ENCODE measurements at places on chromosomes 1 and 21.

- DNase-seq, result no peak
Measured at GRCh38 chr21:40517646-40518045, 329.3 kb downstream of the DSCAM start.

GRCh38 chr1:43841321-43842174 lies 92.1 kb upstream of the ARTN start:
- DNase-seq, result no peak

- DNase-seq, result no peak
Measured at GRCh38 chr1:153526132-153526543, 9.7 kb downstream of the S100A6 start.

DNA sequence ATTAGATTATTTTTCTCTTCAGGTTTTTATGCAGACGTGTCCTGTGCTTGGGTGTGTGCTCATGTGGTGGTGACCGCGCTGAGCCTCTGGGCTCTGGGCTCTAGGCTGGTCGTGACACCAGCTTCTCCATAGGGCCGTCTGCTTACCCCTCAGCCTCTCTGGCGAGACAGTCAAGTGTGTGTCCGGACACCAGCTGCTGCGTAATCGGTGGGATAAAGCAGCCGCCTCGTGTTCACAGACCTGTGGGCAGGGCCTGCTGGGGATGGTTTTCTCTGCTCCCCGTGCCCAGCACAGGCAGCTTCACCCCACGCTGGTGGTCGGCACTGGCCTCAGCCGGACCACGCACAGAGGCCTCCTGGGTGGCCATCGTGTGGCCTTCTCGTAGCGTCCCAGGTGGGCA lies 33.6 kb upstream of the DIP2A start:
- no peak for DNase-seq

DNA sequence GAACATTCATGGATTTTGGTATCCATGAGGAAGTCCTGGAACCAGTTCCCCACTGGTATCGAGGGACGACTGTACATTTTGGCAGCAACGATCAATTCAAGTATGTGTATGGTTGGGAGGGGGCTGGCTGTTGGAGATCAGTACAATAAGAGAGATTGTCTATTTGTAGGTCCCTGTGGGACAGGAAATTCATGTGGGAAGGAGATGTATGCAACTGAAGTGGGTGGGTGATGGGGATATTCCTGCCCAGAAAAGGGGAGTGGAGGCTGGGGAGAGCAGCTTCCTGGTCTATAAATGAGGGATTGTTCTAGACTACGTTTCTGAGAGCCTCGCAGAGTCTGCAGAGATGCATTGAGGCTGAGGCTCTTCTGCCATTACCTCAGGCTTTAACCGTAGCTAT lies 140.2 kb upstream of the MAGI3 start:
- DNase-seq, result no peak

DNA sequence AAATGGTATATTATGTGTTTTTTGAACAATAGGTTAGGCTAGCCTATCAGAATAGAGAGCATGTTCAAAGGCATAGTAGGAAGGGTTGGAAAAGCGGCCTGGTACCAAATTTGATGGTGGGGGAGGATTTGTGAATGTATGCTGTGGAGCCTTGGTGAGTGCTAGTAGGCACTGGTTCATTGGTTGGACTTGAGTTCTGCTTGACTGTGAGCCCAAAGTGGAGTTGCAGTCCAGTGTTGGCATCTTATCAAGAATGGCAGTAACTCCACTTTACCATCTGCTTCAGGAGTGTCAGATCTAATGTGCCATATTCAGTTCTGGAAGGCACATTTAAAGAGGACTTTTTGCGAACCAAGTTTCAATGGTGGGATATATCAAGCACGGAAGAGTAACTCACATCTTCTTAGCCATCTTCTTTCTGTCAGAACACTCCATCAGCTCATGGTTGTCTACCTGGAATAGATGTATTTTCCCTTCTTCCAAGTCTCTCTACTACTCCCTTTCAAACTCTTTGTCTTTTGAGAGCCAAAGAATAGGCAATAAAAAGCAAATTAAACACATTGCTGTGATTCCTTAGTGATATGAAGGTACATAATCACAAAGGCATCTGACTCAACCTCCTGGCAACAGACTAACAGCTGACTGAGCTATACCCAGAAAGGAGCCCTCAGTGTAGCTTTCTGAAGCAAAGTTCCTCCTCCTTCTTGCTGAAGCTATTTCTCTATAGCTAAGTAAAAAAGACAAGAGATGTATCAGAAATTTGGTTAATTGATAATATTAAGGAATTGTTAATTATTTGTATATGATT lies 21.7 kb downstream of the LRRC8B start:
- DNase-seq, result no peak

GRCh38 chr1:228765168-228765946 lies 30.1 kb downstream of the RHOU start:
- no peak for DNase-seq

GRCh38 chr21:26717146-26717739 lies 128.0 kb downstream of the ADAMTS1 start:
- no peak for DNase-seq

DNA sequence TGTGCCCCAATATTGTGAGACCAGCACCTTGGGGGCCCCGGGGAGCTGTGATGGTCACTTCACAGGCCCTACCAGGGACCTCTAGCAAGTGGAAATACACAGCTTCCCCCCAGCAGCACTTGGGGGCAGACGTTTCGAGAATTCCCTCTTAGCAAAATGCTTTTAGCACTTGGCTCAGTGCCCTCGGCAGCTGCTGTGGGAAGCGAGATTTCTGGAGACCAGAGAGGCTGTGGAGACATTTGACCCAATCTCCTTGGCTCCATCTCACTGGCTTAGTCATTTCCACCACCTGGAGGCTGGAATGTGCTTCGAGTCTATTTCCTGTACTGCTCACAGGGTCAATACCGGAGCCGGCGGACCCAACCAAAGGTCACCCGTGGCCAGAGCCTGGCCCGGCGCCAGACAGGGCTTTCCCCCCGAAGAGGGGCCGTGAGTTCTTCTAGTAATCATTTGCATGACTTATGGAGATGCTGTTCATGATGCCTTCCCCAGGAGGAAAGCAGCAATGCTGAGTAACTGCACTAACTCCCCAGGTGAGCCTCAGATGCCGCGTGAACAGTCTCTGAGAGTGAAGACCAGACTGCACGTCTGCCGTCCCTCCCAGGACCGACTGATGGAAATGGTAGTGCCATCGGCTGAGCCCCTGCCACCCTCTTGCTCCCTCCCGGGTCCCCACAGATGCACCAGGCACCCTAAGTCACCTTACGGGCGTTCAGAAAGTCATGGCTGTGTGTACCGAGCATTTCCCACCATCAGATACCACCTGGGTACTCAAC lies 4.4 kb upstream of the C2CD2 start:
- DNase-seq, result no peak

GRCh38 chr1:96569288-96569687 lies 152.3 kb upstream of the PTBP2 start:
- no peak for DNase-seq

DNA sequence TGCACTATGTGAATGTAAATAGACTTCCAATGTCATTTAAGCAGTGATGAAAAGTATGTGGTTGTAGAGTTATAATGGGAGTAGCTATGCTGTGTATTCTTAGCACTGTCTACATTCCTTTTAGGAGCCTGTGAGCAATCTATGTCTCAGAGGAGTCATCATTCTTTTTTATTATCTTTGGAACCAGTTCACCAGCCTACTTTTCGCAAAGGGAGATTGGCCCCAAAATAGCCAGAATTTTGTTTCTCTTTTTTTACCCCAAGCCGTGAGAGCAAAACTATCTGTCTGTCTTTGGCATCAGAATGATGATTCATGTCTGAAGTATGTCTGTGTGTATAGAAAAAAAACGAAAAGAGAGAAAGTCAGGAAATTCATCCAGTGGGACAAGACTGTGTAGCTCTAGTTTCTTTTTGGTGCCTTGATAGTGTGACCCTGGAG lies 44.2 kb downstream of the OSBPL9 start:
- DNase-seq, result no peak

GRCh38 chr1:236090741-236091147 lies 25.9 kb upstream of the NID1 start:
- DNase-seq, result no peak

- DNase-seq, result no peak
Measured at GRCh38 chr1:101136739-101137138, 100.1 kb upstream of the S1PR1 start.

DNA sequence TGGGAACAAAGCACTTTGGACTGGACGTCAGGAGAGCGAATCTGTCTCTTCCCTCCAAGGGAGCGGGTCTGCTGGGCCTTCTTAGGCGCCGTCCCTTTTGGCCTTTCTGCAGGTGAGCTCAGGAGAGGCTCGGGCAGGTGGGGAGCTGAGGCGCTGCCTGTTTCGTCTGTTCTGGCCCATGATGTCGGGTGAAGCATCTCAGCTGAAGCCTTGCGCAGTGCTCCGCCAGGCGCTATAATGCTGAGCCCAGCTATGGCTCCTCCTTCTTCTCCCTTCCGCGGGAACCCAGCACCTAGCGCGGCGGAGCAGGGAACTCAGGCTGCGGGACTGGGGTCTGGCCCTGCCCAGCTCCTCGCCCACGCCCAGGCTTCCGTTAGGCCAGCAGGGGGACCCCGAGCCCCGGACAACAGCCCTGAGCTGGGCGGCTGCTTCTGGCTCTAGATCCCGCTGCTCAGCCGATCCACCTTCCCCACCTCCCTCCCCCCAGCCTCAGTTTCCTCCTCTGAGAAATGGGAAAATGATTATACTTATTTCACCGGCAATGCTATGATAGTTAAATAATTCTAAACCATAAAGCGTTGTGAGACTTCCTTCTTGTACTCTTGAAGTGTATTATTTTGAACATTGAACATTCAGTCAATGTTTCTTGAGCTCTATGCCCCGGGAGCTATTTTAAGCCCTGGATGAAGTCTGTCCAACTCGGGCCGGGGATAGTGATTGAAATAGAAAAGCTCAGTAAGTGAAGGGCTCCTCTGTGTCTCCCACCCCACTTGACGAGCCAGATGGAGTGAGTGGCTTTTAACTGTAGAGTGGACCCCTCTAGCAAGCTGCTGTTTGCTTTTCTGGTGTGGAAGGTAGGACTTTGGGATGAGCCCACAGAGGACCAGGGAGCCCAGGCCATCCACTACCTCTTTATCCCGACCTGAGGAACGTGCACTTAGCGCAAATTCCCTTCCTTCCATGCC lies 9.6 kb upstream of the ADORA1 start:
- no peak for DNase-seq

DNA sequence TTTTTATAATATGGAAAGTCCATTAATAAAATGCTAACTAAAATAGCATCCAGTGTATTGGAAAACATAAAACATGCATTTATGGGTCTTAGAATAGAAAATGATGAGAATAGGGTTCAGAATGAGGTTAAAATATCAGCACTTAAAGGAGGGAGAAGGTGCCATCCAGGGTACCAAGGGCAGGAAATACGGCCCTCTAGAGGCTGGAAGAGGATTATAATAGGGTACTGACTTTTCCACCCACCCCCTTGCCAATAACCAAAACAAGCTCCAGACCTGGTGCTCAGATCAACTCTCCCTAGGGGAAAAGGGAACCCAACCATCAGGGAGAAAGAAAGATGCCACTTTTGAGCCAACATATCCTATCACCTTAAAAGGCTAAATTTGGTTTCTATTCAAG lies 26.7 kb downstream of the ASTN1 start:
- no peak for DNase-seq

DNA sequence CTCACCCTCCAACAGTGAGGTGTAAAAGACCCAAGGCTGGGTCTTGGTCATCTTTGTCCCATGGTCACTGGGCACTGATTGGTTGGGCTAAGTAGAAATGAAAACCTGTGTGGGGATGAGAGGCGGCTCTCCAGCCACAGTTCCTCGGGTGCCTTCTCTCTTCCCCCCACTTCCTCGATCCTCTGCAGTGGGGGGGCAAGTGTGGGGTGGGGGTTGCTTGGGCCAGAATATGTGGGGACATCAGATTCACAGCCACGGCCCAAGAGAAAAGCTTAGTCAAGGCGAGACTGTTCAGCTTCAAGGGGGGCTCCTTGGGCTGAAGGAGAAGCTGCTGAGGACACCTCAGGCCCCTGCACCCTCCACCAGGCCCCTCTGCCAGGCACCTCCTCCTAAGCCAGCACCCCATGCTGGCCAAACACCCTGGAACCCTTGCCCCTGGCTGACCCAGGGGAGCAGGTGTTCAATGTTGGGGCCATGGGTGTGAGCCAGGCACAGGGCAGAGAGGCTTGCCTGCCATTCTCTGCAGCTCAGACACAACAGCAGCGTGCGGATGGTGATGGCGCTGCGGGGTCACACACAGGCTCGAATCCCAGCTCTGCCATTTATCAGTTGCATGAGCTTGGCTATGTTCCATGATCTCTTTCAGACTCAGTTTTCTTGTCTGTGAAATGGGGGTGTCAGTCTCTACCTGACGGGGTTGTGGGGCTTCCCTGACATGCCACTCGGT lies 21.0 kb upstream of the TNFRSF1B start:
- DNase-seq, result no peak

- no peak for DNase-seq
Measured at GRCh38 chr1:86912281-86912900, 1.5 kb downstream of the SELENOF start.

DNA sequence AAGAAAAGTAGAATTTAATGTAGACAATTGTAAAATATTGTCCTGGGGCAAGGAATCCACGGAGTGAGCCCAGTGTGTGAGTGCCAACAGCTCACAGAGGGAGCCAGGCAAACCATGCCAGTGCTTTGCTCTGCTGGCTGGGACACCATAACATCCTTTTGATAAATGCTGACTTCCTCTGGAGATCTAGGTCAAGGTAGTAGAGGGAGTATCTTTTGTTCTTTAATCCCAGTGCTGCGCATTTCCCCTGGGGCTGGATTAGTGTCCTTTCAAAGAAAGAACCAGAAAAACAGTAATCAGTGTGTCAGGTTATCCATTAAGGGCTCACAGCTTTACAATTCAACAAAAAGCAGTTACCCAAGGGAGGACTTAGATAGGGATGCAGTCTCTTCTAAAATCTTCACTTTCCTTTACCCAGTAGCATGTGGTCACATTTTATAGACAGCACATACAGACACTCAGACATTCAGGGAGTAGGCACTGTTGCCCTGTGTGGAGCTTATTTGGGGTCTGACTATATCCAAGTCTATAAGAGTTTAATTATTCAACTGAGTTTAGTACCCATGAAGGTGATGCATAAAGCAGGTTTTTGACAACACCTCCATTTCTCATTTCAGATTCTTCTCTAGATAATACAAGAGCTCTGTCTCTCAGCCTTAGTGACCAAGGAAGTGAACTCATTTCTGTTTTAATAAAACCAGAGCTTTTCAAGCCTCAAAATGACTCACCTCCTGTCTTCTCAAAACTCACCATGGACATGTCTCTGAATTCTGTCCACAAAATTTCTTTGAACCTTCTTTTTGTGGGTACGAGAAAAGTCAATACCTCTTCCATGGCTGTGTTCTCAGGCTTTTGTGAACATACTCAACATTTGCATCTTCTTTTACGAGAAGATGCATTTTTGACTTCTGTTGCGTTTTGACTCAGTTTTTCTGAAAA lies 215.3 kb downstream of the BRINP2 start:
- DNase-seq, result no peak
